Foreskin melanocyte (primary cell): ENCODE measurements at places on chromosomes 6 and 20.

DNA sequence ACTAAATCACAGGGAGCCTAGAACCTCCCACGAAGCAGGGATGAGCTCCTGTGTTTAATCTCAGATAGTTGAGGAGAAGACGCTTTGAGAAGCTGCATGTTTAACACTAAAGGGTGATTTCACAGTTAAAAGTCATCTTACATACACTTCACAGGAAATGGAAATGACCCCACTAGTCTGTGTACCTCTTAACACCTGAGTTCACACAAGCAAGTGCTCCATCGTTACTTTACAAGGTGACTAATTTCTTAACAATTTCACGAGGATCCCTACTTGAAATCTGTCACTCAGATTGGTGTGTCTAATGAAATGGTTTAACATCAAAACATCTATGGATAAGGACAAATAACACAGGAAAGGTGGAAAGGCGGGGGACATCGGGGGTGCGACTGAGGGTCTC lies 93.8 kb upstream of the RPS6KA2 start:
- DNase-seq = no peak

DNA sequence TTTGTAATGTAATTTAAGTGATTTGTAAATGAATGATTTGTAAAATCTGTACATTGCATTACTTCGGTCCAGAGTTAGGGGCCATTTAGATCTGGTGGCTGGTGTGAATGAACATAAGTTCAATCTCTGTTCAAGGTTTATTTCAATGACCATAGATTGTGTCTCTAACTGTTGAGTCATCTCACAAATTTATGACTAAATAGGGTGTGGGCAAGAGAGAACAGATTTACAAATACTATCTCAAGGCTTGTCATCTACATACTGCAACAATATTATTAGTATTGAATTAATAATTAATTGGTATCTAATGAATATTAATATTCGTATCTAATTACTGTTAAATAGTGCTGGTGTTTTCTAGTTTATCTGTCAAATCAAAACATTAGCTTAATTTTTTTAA lies 115.3 kb upstream of the EDN1 start:
- no peak for DNase-seq

GRCh38 chr6:12137480-12137879 lies 125.4 kb downstream of the HIVEP1 start:
- DNase-seq = no peak

GRCh38 chr6:136744889-136745288 lies 47.4 kb downstream of the MAP3K5 start:
- DNase-seq = no peak

GRCh38 chr6:115986026-115986425 lies 74.7 kb downstream of the FRK start:
- no peak for DNase-seq

GRCh38 chr6:15962449-15962764 lies 166.5 kb upstream of the MYLIP start:
- DNase-seq = peak; percentile 48
